A549 treated with CORT108297 at 1 μM for 4 hours (cell line): ENCODE measurements at places on chromosomes 1 and 21. TPM values are rescaled to one million over a fixed set of nuclear protein-coding genes. Genes with fewer than 3 reads are reported as not detected.

The CHIA gene
- not detected in 5 replicates for total RNA-seq

The SDC3 gene
- total RNA-seq: 7.2 to 11.8 TPM (median 9.5 TPM) in 5 replicates

The CA6 gene
- not detected in 5 replicates for total RNA-seq

The FMOD gene
- total RNA-seq: 0.03 to 0.05 TPM in 2 of 5 replicates, not detected in the others

The OR2L3 gene
- total RNA-seq: not detected in 5 replicates

The CADM3 gene
- 0.03 to 0.24 TPM (median 0.12 TPM) in 5 replicates for total RNA-seq

The NT5C1A gene
- 0.07 to 0.08 TPM in 2 of 5 replicates, not detected in the others for total RNA-seq

The COL24A1 gene
- total RNA-seq: 0.01 to 0.03 TPM (median 0.03 TPM) in 4 of 5 replicates, not detected in the other

The OR2L8 gene
- not detected in 5 replicates for total RNA-seq

The PRKAB2 gene
- total RNA-seq: 10.0 to 13.1 TPM (median 11.7 TPM) in 5 replicates

The OLFML3 gene
- 3.7 to 4.0 TPM (median 3.8 TPM) in 5 replicates for total RNA-seq

The BARHL2 gene
- total RNA-seq: not detected in 5 replicates

The ZNF697 gene
- 1.5 to 1.9 TPM (median 1.6 TPM) in 5 replicates for total RNA-seq

The NOL9 gene
- 3.4 to 4.8 TPM (median 3.9 TPM) in 5 replicates for total RNA-seq

The KRTAP12-2 gene
- total RNA-seq: not detected in 5 replicates

The LRRN2 gene
- total RNA-seq: 14.3 to 20.0 TPM (median 16.5 TPM) in 5 replicates

The C4BPB gene
- 1.4 to 1.8 TPM (median 1.6 TPM) in 5 replicates for total RNA-seq

The CELF3 gene
- 0.04 TPM in 1 of 5 replicates, not detected in the others for total RNA-seq

The NEK2 gene
- total RNA-seq: 39.2 to 55.5 TPM (median 45.6 TPM) in 5 replicates

The CCDC185 gene
- 0.08 to 0.13 TPM (median 0.10 TPM) in 4 of 5 replicates, not detected in the other for total RNA-seq

The KRTAP19-1 gene
- total RNA-seq: not detected in 5 replicates

The INAVA gene
- total RNA-seq: 33.0 to 46.6 TPM (median 40.1 TPM) in 5 replicates

The ZBTB8B gene
- total RNA-seq: under 0.01 TPM in 1 of 5 replicates, not detected in the others

The UBQLN4 gene
- 35.9 to 45.7 TPM (median 42.4 TPM) in 5 replicates for total RNA-seq

The JAK1 gene
- 124 to 156 TPM (median 140 TPM) in 5 replicates for total RNA-seq

The KPRP gene
- total RNA-seq: not detected in 5 replicates

The BTBD8 gene
- total RNA-seq: 0.35 to 0.77 TPM (median 0.64 TPM) in 5 replicates

The CXADR gene
- 7.4 to 9.7 TPM (median 8.6 TPM) in 5 replicates for total RNA-seq

The SARS1 gene
- 90.1 to 111 TPM (median 98.3 TPM) in 5 replicates for total RNA-seq

The PADI1 gene
- 1.4 to 2.1 TPM (median 1.9 TPM) in 5 replicates for total RNA-seq

The LIN28A gene
- total RNA-seq: 0.03 TPM in 1 of 5 replicates, not detected in the others

The S100A10 gene
- 1,898 to 2,089 TPM (median 2,074 TPM) in 5 replicates for total RNA-seq

The TRIM58 gene
- total RNA-seq: not detected in 5 replicates

The LDLRAD1 gene
- total RNA-seq: not detected in 5 replicates

The AKNAD1 gene
- 0.64 to 1.1 TPM (median 0.77 TPM) in 5 replicates for total RNA-seq

The PCP4 gene
- not detected in 5 replicates for total RNA-seq

The AK5 gene
- total RNA-seq: 5.5 to 10.0 TPM (median 7.0 TPM) in 5 replicates

The INKA2 gene
- total RNA-seq: 1.5 to 2.9 TPM (median 1.9 TPM) in 5 replicates

The FMO2 gene
- total RNA-seq: not detected in 5 replicates

The IL19 gene
- total RNA-seq: not detected in 5 replicates

The NUP210L gene
- total RNA-seq: not detected in 5 replicates

The LRRC38 gene
- total RNA-seq: 0.04 TPM in 1 of 5 replicates, not detected in the others

The OR2T35 gene
- not detected in 5 replicates for total RNA-seq

The AKT3 gene
- 17.3 to 26.0 TPM (median 22.4 TPM) in 5 replicates for total RNA-seq

The ENAH gene
- total RNA-seq: 59.1 to 85.7 TPM (median 77.0 TPM) in 5 replicates

The AADACL3 gene
- total RNA-seq: not detected in 5 replicates

The PROK1 gene
- total RNA-seq: not detected in 5 replicates

The CFHR2 gene
- total RNA-seq: not detected in 5 replicates

The RIIAD1 gene
- total RNA-seq: 0.27 TPM in 1 of 5 replicates, not detected in the others

The CAMK1G gene
- total RNA-seq: 0.14 to 0.37 TPM (median 0.30 TPM) in 5 replicates

The LCE1B gene
- 0.07 TPM in 1 of 5 replicates, not detected in the others for total RNA-seq

The C1QTNF12 gene
- total RNA-seq: 1.4 to 2.3 TPM (median 1.8 TPM) in 5 replicates

The CHAF1B gene
- total RNA-seq: 10.8 to 11.6 TPM (median 11.4 TPM) in 5 replicates

The CKS1B gene
- 329 to 371 TPM (median 349 TPM) in 5 replicates for total RNA-seq

The OPTC gene
- total RNA-seq: not detected in 5 replicates

The ACTN2 gene
- total RNA-seq: 0.03 to 0.14 TPM (median 0.07 TPM) in 4 of 5 replicates, not detected in the other

The S100A7 gene
- not detected in 5 replicates for total RNA-seq
